ENCODE measurements at places on chromosomes 4 and X.
A peak's percentile ranks its signal among the peaks of the same experiment; 100 is the strongest.

- DNase-seq: no peak
Measured at GRCh38 chr4:179747218-179747910, 2305.1 kb upstream of the AGA start.

GRCh38 chr4:64876021-64876420 is 466.8 kb upstream of the TECRL start:
- no peak for DNase-seq

- no peak for DNase-seq
Measured at GRCh38 chr4:145427991-145428390, 53.7 kb upstream of the SMAD1 start.

GRCh38 chr4:81740487-81740886 is 268.8 kb upstream of the RASGEF1B start:
- no peak for DNase-seq

DNA sequence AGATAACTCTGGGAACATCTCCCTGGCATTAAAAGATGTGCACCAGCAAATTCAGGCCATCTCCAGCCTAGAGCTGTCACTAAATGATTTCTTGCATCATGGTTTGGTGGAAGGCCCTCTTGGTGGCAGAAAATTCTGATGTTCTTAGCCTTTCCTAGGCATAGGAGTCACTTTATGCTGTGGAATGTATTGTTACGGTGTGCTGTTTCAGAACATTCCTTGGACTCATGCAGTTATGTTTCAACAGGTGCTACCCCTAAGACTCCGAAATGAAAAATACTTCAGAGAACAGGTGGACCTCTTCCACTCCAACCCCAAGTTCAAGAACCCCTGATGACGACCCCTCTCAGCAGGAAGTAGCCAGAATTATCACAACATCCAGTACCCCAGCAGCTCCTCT is 20.3 kb upstream of the PAPSS1 start:
- DNase-seq: no peak

DNA sequence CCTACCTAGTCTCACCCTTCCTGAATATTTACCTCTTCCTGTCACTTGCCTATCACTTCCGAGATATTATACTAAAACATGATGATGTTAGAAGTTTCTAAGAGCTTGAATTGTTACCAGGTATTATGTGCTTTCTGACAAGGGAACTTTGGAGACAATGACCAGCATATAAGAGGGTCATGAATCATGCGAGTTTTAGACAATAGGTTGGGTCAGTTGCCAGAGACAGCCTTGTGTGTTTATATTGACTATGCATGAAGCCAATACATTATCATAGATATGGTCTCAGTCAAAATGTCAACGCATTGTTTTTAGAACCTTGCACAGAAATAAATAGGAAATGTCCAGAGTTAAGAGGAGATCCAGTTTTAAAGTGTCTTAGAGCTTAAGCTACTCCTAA is 116.8 kb downstream of the KLHL4 start:
- no peak for DNase-seq

- DNase-seq: no peak
Measured at GRCh38 chr4:139514382-139515059, 41.5 kb downstream of the SETD7 start.

DNA sequence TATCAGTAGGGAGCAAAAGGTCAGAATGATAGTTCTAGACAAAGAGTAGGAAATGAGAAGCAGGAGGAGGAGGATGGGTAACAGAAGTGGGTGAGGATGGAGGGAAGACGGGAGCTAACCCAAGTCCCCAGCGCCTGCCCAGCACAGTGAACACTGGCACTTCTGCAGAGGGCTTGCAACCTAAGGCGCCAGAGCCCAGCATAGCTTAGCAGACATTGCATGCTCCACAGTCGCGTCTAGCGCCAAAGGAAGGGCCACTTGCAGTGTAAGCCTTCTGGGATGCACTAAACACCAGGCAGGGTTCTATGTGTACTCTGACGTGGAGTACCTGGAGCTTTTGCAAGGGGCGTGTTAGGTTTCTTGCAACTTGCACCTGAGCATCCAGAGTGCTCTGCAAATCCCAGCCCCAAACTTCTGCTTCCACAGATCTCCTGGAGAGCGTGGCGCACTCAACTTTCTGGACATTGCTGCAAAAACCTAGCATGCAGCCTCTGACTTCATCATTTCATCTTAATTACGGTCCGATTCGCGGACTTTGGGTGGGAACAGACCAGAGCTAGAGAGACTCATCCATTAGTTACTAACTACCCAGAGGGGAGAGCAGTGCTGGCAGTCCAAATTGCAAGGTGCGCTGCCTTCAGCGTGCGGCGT is 46.5 kb upstream of the NKAP start:
- no peak for DNase-seq

DNA sequence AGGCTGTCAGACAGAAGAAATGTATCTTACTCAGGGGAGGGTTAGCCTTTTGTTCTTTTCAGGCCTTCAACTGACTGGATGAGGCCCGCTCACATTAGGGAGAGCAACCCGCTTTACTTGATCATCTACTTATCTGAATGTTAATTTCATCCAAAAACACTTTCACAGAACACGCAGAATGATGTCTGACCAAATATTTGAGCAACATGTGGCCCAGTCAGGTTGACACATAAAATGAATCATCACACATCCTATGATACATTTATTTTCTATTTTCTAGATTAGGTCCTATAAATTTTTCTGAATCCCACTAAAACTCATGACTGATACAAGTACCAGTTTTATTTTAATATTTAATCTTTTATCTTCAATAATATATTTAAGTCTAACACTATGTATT is 260.3 kb downstream of the IL15 start:
- DNase-seq: no peak

- no peak for DNase-seq
Measured at GRCh38 chr4:37538931-37539330, 147.2 kb downstream of the RELL1 start.

DNA sequence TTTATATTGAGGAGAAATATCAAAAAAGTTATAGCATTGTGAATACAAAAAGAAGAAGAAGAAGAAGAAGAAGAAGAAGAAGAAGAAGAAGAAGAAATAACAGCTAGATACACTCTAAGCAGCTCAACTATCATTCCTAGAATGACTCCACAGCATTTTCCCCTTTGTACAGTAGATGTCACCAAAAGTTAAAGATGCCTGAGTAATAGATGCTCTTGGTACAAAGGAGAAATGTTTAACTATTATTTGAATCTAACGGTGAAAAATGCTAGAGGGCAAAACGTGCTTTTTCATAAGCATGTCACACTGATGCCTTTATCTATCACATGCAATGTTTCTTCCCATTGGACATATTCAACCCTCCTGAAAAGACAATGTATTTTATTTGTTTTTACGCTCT is 178.4 kb upstream of the GPRIN3 start:
- DNase-seq: no peak

DNA sequence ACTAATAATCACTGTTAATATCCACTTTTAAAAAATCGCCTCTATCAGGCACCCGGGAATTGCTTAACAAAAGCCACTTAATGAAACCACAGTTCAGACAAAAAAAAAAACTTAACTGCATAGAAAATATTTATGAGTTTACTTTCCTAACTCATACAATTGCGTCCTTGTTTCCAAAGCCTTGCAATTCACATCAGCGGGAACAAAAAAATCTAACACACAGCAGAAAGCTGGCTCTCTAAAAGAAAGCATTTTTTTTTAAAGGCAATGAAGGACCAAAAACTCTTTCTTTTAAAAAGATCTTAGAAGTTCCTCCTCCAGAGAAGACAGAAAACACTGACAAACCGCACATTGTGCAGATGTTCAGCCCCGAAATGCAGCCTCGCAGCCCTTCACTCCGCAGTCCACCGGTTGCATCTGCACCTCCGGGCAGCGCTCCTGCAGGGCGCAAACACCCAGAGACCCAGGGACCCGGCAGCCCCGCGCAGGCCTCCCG is 812 bp downstream of the FAT1 start:
- DNase-seq: peak; percentile 70

GRCh38 chr4:71383984-71384383 is 45.2 kb downstream of the SLC4A4 start:
- no peak for DNase-seq

- DNase-seq: no peak
Measured at GRCh38 chr4:1218634-1219565, 30.0 kb downstream of the CTBP1 start.

GRCh38 chr4:26558166-26558895 is 25.6 kb upstream of the TBC1D19 start:
- no peak for DNase-seq

DNA sequence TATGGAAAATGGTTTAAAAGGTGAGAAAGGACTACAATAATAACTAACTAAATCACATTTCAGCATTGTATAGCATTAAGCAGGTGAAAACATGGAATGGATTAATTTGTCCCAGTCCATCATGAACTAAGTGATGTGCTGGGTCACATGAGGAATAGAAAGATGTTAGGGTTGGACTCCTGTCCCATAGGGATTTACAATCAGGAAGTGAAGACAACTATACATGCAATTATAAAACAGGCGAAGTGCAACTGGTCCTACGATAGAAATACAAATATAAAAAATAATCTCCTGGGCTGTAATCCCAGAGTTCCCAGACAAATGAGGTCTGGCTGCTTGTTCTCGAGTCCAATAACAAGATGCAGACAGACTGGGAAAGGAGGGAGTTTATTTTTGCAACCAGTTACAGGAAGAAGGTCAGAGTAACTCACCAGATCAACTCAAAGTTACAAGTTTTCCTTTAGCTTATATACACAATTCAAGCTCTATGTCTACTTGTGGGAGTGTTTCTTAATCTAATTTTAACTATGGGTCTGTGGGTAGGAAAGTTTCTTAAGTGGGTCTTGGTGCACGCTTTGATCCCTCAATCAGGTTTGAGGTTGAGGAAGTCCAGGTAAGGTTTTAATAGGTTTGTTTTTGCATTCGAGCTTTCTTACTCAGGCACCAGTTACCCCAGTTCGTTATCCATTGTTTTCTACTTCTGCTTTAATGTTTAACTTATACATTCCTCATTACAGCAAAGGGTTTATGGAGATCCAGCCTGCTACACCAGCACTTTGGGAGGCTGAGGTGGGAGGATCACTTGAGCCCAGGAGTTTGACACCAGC is 50.1 kb downstream of the IGFBP7 start:
- no peak for DNase-seq

DNA sequence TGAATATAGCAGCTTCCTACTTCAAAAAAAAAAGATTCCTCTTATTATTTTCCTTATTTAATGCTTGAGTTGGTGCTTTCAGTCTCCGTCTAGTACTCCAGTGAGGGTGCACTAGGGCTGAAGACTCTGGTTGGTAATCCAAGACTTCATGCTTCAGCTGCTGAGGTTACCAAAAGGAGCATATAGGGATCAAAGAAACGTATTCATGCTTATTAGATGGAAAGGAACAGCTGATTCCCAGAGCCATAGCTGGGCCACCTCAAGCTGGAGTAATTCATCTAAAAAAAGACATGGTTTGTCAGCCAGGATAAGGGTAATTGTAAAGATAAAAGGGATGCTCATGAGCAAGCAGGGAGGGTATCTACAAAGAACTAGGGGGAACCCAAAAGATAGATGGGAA is 131.7 kb upstream of the FAM47B start:
- no peak for DNase-seq

- DNase-seq: no peak
Measured at GRCh38 chrX:107733686-107734085, 41.9 kb downstream of the TSC22D3 start.

- DNase-seq: no peak
Measured at GRCh38 chr4:4862665-4863482, 3.4 kb downstream of the MSX1 start.

GRCh38 chr4:7322166-7322991 is 112.4 kb downstream of the PSAPL1 start:
- peak; percentile 15 for DNase-seq

- DNase-seq: no peak
Measured at GRCh38 chr4:87321888-87322287, 794 bp downstream of the HSD17B13 start.

DNA sequence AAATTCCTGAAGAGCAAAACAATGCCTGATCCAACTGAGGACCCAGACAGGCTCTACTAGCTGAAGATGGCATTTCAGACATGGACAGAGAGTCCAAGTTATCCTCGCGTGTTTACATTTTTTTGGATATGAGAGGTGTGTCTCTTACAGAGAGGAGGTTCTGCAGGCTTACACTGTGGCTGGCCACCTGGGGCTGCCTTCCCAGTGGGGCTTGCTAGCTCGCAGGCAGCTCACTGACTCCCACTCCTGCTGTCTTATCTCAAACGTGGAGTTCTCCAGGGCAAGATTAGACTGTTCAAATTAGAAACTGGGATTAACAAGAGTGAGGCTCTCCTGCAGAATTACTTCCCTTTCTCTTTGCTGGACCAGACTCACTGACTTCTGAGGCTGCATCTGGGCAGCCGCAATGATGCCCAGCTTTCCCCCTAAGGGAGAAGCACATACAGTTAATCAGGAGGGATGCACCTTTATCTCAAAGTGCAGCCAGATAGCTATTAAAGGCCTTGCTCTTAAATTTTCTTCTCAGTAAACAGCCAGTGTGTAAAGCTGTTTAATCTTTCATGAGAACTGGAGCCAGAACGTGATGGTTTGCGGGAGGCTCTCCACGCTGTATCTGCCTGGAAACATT is 123.0 kb downstream of the ENPP6 start:
- DNase-seq: no peak

DNA sequence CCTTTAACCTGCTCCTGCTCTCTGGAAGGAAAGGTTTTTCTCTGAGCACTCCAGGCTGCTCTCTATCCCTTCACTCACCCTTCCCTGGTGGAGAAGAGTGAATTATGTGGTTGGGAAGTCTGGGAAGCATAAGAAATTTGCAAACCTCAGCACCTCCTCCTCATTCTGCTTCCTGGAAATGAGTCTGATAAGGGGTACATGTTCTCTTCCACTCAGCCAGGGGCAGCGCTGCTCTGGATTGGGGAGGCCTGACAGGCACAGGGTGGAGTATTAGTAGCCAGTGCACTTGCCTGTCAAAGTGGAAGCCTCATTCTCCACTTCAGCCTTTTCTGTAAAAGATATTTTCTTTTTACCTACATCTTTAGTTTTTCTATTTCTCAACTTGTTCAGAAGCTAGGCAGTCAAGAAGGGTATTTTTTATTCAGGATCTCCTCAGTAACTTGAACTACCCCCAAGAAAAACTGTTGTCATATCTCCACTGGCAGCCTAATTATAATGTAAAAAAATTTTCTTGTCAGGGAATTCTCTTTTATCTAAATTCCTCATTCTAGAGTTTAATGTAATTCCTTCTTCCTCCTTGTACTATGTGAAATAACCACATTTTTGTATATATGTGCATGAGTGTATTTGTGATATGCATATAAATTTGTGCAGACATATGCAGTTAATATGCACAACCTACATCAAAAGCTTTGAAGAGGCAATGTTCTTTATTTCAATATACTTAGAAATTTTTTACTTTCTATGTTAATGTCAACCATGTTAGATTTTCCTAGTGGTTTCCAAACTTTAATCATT is 15.3 kb downstream of the ADAMTS3 start:
- no peak for DNase-seq

GRCh38 chr4:142377342-142378091 is 468.6 kb downstream of the INPP4B start:
- DNase-seq: no peak

GRCh38 chr4:183205709-183206108 is 106.7 kb downstream of the WWC2 start:
- no peak for DNase-seq

- DNase-seq: peak; percentile 60
Measured at GRCh38 chr4:22515145-22515887, 550 bp downstream of the ADGRA3 start.

GRCh38 chr4:48986654-48987164 is 634 bp downstream of the CWH43 start:
- no peak for DNase-seq

All from heart left ventricle (tissue), 16 donors.